HT1080 (cell line): ENCODE measurements at places on chromosomes 7 and 10. TPM values are rescaled to one million over a fixed set of nuclear protein-coding genes. Genes with fewer than 3 reads are reported as not detected.

- DNase-seq, result no peak
Observed at GRCh38 chr7:151198945-151199848, 11.1 kb downstream of the H2BK1 start.

- DNase-seq, result no peak
Observed at GRCh38 chr10:75103881-75104686, 7.4 kb upstream of the SAMD8 start.

DNA sequence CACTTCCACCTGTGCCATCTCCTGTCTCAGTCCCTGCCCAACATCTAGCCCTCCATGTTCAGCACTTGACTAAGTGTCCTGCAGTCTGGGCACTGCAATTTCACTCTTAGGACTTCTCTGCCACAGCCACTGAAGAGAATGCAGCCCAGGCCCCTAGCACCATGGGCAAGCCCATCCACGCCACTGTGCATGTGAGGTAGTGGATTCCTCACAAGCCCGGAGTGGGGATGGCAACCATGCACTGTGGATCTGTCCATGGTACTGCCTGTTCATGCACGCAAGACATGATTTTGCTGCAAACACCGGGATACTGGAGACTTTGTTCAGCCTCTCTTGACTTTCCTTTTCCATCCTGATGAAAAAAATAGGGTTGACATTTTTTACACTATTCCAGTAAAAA lies 12.3 kb downstream of the DDC start:
- DNase-seq, result no peak

NEUROD6 gene
- not detected in 2 replicates for total RNA-seq
